Tracheal epithelial cell (primary cell): ENCODE measurements at places on chromosomes 4 and X. TPM values are rescaled to one million over a fixed set of nuclear protein-coding genes. Genes with fewer than 3 reads are reported as not detected.

Gene RNF175
- 3.6 TPM in 1 of 2 replicates, not detected in the other for total RNA-seq

Gene SETD7
- total RNA-seq, result 41.0 and 49.0 TPM in 2 replicates

Gene FAM9B
- not detected in 2 replicates for total RNA-seq

Gene CLDN22
- total RNA-seq, result not detected in 2 replicates

Gene SPANXC
- not detected in 2 replicates for total RNA-seq

Gene SOWAHB
- total RNA-seq, result 28.2 and 28.3 TPM in 2 replicates

Gene NOX1
- total RNA-seq, result 0.21 TPM in 1 of 2 replicates, not detected in the other

Gene RGN
- total RNA-seq, result 0.24 and 0.43 TPM in 2 replicates

Gene PPP4R3C
- not detected in 2 replicates for total RNA-seq

Gene PCDH11X
- under 0.01 TPM in 1 of 2 replicates, not detected in the other for total RNA-seq

Gene FAM156A
- 4.3 and 6.0 TPM in 2 replicates for total RNA-seq

Gene SOX3
- not detected in 2 replicates for total RNA-seq
